ENCODE measurements at places on chromosomes 16 and 17.

GRCh38 chr16:58198022-58198683, at the start of gene CSNK2A2:
TSS of gene CSNK2A2 (minus strand) at chr16:58198106. CDS start at chr16:58197736, 370 bp downstream.
- H3K4me1 ChIP-seq: peaks cover 14% of the 10 kb centered on the region
- H3K27ac ChIP-seq: no peak within 1 kb of the TSS
- DNase-seq: peak; percentile 75
- peaks cover 6% of the 10 kb centered on the region for H3K36me3 ChIP-seq
- no peaks in the 10 kb centered on the region for H3K27me3 ChIP-seq

DNA sequence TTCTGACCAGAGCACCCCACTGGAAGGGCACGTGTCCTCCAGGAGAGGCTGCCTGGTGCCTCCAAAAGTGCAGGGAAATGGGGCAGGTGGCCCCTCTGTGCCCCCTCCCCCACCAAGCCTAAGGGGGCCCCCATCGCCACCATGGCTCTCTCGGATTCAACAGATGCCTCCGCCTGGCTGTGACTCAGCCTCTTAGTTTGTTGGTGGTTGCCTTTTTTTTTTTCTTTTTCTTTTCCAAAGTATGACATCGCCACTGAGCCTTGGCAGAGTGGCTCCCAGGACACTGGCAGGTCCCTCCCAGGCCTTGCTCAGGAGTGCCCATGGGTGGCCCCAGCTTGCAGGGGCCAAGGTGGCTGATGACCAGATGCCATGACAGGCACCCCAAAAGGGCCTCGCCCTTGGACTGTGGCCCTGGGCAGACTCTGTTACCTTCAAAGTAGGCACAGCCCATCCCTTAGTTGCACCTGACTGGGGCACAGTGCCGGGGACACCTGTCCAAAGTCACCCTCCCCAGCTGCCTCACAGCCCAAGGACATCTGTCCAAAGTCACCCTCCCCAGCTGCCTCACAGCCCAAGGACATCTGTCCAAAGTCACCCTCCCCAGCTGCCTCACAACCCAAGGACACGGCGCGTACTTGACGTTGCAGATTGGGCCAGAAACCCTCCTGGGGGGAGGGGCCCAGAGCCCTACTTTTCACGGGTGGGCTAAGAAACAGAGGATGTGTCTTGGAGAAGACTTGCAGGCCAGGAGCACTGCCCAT, 29.6 kb downstream of the NPTX1 start:
- H3K4me1 ChIP-seq: no peaks in the 10 kb centered on the region
- H3K27me3 ChIP-seq: no peaks in the 10 kb centered on the region
- H3K27ac ChIP-seq: no peak overlapping the region
- no peak overlapping the region for H3K4me3 ChIP-seq
- no peak for DNase-seq
- no peaks in the 10 kb centered on the region for H3K36me3 ChIP-seq

- no peaks in the 10 kb centered on the region for H3K27me3 ChIP-seq
- no peak overlapping the region for H3K27ac ChIP-seq
- H3K4me1 ChIP-seq: no peaks in the 10 kb centered on the region
- H3K36me3 ChIP-seq: no peaks in the 10 kb centered on the region
- H3K4me3 ChIP-seq: no peak overlapping the region
- DNase-seq: no peak
Measured at GRCh38 chr16:26951950-26952349, 114.8 kb upstream of the C16orf82 start.

DNA sequence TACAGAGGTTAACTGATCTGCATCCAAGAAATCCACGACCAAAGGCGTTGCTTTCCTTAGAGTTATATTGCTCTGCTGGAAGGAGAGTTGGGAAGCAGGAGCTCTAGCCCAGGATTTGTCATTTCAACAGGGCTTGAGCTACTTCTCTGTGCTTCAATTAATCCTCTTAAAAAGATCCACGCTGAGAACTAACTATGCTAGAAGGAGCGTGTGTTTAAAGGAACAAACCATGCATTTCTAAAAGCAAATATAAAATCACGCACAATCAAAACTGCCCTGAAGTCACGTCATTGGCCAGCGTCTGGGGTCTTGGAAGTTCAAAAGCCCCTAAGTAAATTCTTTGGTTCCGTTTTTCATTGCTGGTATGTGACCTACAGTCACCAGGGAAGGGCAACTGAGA, 1.1 kb downstream of the ARL6IP1 start:
- H3K4me3 ChIP-seq: peak overlapping the region; percentile 84
- H3K27me3 ChIP-seq: no peaks in the 10 kb centered on the region
- no peak for DNase-seq
- peaks cover 3% of the 10 kb centered on the region for H3K36me3 ChIP-seq

- peaks cover 3% of the 10 kb centered on the region for H3K4me1 ChIP-seq
- H3K4me3 ChIP-seq: no peak overlapping the region
- no peak for DNase-seq
- H3K27me3 ChIP-seq: no peaks in the 10 kb centered on the region
- H3K36me3 ChIP-seq: peaks cover 34% of the 10 kb centered on the region
Measured at GRCh38 chr16:56830669-56831068, 34.3 kb upstream of the SLC12A3 start.

- H3K4me3 ChIP-seq: no peak overlapping the region
- no peaks in the 10 kb centered on the region for H3K4me1 ChIP-seq
- H3K36me3 ChIP-seq: no peaks in the 10 kb centered on the region
- H3K27ac ChIP-seq: no peak overlapping the region
- no peak for DNase-seq
Measured at GRCh38 chr16:75195811-75196790, 10.9 kb downstream of the CTRB2 start.

- no peaks in the 10 kb centered on the region for H3K4me1 ChIP-seq
- H3K27ac ChIP-seq: no peak overlapping the region
- no peaks in the 10 kb centered on the region for H3K27me3 ChIP-seq
- no peak overlapping the region for H3K4me3 ChIP-seq
Measured at GRCh38 chr17:17341452-17341851, 38.3 kb downstream of the NT5M start.

- peaks cover 26% of the 10 kb centered on the region for H3K4me1 ChIP-seq
- no peaks in the 10 kb centered on the region for H3K27me3 ChIP-seq
- no peak for DNase-seq
- H3K4me3 ChIP-seq: no peak overlapping the region
- no peaks in the 10 kb centered on the region for H3K36me3 ChIP-seq
- H3K27ac ChIP-seq: peak overlapping the region; percentile 74
Measured at GRCh38 chr17:51846566-51846965, 311.9 kb downstream of the CA10 start.

DNA sequence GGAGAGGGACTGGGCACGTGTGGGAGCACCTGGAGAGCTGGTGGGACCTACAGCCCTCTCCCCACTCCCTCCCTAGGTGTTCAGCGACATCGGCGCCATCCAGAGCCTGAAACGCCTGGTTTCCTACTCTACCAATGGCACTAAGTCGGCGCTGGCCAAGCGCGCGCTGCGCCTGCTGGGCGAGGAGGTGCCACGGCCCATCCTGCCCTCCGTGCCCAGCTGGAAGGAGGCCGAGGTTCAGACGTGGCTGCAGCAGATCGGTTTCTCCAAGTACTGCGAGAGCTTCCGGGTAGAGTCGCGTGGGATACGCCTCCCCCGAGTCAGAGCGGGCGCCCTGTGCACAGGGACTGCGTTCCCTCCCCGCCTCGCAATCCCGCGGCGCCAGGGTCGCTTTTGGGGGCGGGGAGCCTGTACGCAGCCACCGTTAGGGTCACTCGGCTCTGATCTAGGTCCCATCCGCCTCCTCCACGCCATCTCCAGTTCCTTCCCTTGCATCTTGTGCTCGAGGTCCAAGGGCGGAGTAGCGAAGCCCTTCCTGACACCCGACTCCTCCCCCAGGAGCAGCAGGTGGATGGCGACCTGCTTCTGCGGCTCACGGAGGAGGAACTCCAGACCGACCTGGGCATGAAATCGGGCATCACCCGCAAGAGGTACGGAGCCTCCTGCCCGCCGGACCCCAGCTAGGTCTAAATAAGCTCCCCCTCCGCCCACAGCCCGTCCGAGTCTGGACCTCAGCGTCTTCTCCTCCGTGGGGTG, 13.0 kb downstream of the SARM1 start:
- H3K4me1 ChIP-seq: peaks cover 22% of the 10 kb centered on the region
- H3K27me3 ChIP-seq: no peaks in the 10 kb centered on the region
- no peak overlapping the region for H3K4me3 ChIP-seq
- H3K36me3 ChIP-seq: peaks cover 5% of the 10 kb centered on the region

DNA sequence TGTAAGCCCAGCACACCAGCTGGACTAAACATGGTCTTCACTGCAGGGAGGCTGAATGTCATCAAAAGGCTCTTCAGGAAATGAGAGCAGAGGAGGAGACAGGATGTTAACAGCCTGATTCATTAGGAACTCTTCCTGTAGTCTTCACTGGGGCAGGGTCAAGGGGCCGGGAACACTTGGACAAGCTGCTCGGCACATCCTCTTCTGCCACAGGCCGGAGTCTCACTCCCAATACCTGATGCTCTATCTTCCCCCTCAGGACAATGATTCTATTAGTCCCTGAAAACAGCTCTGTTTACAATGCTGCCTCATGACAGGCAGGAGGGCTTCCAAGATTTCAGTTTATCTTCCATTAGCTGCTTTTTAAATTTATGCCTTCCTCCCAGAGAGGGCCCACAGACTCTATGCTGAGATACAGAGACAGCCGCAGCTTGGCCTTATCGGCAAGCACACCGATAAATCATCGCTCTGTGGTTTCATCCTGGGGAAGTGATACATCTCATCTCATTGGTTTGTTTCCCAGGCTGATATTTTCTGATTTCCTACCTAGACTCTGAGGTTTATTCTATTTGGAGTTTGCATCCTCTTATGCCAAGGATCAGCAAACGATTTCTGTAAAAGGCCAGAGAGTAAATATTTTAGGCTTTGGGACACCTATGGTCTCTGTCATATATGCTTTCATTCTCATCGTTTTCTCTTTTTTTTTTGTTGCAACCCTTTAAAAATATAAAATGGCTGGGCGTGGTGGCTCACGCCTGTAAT, 214.0 kb upstream of the ASIC2 start:
- no peaks in the 10 kb centered on the region for H3K36me3 ChIP-seq
- no peaks in the 10 kb centered on the region for H3K27me3 ChIP-seq
- no peaks in the 10 kb centered on the region for H3K4me1 ChIP-seq

GRCh38 chr16:86877108-86877507, 298.8 kb downstream of the FOXL1 start:
- peaks cover 6% of the 10 kb centered on the region for H3K27me3 ChIP-seq
- DNase-seq: no peak
- H3K27ac ChIP-seq: no peak overlapping the region
- no peak overlapping the region for H3K4me3 ChIP-seq
- no peaks in the 10 kb centered on the region for H3K4me1 ChIP-seq

DNA sequence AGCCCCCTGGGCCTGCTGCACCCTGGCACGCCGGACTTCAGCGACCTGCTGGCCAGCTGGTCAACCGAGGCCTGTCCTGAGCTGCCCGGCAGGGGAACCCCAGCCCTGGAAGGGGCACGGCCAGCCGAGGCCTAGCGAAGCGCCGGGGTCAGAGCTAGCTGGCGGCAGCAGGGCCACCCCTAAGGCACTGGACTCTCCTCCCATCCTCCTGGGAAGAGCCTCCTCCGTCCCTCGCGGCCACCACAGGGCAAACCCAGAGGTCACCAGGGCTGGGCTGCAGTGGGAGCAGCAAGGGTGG, 2.3 kb downstream of the PERCC1 start:
- peaks cover 16% of the 10 kb centered on the region for H3K4me1 ChIP-seq
- H3K4me3 ChIP-seq: no peak overlapping the region
- no peaks in the 10 kb centered on the region for H3K27me3 ChIP-seq
- H3K36me3 ChIP-seq: no peaks in the 10 kb centered on the region
- no peak overlapping the region for H3K27ac ChIP-seq

GRCh38 chr16:11354733-11355574, 9.7 kb downstream of the RMI2 start:
- no peak overlapping the region for H3K4me3 ChIP-seq
- H3K27ac ChIP-seq: no peak overlapping the region
- no peaks in the 10 kb centered on the region for H3K36me3 ChIP-seq
- H3K27me3 ChIP-seq: no peaks in the 10 kb centered on the region
- DNase-seq: no peak
- H3K4me1 ChIP-seq: peaks cover 20% of the 10 kb centered on the region

DNA sequence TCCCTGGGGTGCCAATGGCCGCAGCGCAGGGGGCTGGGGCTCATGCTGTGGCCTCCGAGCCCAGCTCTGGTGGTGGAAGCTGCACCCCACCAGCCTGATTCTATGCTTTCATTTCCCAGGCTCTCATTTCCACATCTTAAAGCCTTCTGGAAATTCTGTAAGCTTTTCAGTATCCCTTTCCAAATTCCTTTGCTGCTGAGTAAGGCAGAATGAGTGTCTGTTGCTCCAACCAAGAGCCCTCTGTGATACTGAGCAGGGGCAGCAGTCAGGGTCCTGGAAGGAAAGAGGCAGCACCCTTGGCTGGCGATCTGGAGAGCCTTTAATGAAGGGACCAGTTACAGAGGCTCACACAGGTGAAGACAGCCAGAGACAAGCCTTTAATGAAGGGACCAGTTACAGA, 79.5 kb upstream of the FOXF1 start:
- no peak overlapping the region for H3K27ac ChIP-seq
- no peaks in the 10 kb centered on the region for H3K4me1 ChIP-seq
- H3K27me3 ChIP-seq: no peaks in the 10 kb centered on the region
- no peak overlapping the region for H3K4me3 ChIP-seq

- H3K27me3 ChIP-seq: no peaks in the 10 kb centered on the region
- H3K27ac ChIP-seq: peak overlapping the region; percentile 71
- no peaks in the 10 kb centered on the region for H3K36me3 ChIP-seq
- peak overlapping the region; percentile 37 for H3K4me3 ChIP-seq
Measured at GRCh38 chr17:42553866-42554249, 1.1 kb downstream of the HSD17B1 start.

DNA sequence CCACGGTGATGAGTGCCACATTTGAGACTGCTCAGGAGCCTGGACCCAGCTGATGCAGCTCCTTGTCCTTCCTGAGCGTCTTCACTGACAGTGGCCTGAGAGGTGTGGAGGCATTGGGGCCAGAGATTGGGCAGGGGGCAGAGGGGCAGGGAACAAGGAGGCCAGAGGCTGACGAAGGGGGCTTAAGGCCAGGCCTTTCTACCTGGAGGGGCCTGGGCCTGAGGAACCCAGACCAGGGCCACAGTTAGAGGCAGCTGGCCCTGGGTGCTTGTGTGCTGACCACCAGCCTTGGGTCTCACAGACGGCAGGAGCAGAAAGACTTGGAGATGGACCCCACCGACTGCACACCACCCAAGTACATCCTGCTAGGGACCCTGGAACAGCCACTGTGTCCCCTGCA, 168.2 kb upstream of the ZNF267 start:
- H3K27ac ChIP-seq: no peak overlapping the region
- H3K4me1 ChIP-seq: peaks cover 8% of the 10 kb centered on the region
- no peaks in the 10 kb centered on the region for H3K27me3 ChIP-seq
- peaks cover 47% of the 10 kb centered on the region for H3K36me3 ChIP-seq

DNA sequence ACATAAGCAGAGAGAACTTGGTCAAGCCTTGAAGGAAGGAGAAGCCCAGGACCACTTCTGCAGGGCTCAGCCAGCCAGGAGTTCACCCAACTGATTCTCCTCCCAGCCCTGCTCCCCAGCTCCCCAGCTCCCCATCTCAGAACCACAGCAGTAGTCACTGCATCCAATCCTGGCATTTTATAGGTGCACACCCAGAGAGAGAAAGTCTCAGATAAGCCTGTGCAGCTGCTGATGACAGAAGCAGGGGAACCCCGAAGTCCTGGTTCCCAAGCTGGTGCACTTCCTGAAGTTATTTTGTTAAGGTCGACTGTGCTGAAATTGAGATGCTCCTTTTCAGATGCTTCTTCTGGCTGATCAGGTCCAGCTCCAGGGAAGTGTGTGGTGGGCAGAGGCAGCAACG, 6.6 kb downstream of the RNF112 start:
- no peaks in the 10 kb centered on the region for H3K27me3 ChIP-seq
- DNase-seq: no peak
- no peak overlapping the region for H3K27ac ChIP-seq
- H3K4me1 ChIP-seq: no peaks in the 10 kb centered on the region
- no peaks in the 10 kb centered on the region for H3K36me3 ChIP-seq

Measured in thyroid gland (tissue), 4 donors.